ENCODE measurements at places on chromosomes 1 and 21.
A peak's percentile ranks its signal among the peaks of the same experiment; 100 is the strongest.

DNA sequence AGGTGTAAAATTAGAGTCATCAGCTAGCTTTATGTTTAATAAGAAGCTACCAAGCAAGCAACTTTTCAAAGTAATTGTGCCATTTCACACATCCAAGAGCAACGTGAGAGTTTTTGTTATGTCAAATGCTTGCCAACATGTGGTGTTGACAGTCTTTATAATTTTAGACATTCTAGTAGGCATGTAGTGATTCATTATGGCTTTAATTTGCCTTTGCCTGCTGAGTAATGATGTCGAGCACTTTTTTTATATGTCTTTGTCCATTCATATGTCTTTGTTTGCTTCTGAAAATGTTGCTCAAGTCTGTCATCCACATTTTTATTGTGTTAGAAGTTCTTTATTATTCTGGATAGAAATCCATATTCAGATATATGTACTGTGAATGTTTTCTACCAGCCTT, 21.4 kb upstream of the CHIT1 start:
- no peak for DNase-seq

GRCh38 chr1:200257235-200257634, 152.6 kb downstream of the ZNF281 start:
- no peak for DNase-seq

DNA sequence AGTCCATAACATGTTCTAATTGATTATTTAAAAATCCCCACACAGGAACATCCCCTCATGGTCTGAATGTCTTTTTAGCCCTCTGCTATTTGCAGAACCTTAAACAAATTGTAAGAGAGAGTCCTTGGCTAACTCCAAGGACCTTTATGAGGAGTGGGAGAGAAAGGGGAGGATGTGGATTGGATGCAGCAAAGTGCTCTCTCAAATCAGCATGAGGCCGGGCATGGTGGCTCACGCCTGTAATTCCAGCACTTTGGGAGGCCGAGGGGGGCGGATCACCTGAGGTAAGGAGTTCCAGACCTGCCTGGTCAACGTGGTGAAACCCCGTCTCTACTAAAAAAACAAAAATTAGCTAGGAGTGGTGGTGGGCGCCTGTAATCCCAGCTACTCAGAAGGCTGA, 154.8 kb downstream of the TGFB2 start:
- no peak for DNase-seq

DNA sequence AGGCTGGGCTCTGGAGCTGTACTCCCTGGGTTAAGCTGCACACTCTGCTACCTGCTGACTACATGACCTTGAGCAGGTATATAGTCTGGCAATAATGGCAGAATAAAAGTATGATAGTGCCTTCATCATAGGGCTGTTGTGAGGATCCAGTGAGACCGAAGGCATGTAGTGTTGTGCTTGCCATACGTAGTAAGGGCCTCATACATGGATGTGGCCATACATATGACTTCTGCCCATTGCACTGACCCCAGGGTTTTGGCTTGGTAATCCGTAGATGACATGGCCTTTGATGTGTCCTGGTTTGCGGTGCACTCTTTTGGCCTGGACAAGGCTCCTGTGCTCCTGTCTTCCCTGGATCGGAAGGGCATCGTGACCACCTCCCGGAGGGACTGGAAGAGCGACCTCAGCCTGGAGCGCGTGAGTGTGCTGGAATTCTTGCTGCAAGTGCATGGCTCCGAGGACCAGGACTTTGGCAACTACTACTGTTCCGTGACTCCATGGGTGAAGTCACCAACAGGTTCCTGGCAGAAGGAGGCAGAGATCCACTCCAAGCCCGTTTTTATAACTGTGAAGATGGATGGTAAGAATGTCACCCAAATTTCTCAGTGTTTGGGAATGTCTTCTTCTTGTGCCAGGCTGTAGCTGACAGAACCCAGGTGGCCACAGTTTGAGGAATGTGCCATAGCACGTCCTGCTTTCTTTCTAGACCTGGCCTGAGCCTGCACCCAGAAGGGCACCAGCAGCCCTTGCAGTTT, 17.0 kb upstream of the CD101 start:
- DNase-seq = no peak

DNA sequence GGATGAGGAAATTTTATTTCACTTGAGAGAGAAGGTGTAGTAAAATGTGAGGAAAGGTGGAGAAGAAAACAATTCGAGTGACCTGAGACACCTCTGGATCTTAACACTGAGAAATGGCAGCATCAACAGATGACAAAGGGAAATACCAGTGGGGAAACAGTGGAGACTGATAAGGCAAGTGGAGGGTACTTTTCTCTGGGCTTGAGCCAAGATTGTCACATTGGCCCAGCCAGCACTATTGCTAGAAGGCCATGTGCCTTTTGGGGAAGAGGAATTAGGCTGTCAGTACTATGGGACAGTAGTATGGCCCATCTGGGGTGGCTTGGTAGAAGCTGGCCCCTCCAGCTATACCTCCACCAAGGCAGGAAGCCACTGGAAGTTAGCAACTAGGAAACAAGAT, 8.4 kb downstream of the SYPL2 start:
- DNase-seq = peak; percentile 24

GRCh38 chr1:237583756-237584155, 307.0 kb downstream of the ZP4 start:
- DNase-seq = no peak

GRCh38 chr1:212899845-212900244, 41.8 kb downstream of the FLVCR1 start:
- no peak for DNase-seq

All from islet precursor cell (in vitro differentiated cells).